ENCODE measurements at places on chromosomes 2 and 18.

- no peak for DNase-seq
Observed at GRCh38 chr2:64296140-64296480, 151.9 kb upstream of the PELI1 start.

DNA sequence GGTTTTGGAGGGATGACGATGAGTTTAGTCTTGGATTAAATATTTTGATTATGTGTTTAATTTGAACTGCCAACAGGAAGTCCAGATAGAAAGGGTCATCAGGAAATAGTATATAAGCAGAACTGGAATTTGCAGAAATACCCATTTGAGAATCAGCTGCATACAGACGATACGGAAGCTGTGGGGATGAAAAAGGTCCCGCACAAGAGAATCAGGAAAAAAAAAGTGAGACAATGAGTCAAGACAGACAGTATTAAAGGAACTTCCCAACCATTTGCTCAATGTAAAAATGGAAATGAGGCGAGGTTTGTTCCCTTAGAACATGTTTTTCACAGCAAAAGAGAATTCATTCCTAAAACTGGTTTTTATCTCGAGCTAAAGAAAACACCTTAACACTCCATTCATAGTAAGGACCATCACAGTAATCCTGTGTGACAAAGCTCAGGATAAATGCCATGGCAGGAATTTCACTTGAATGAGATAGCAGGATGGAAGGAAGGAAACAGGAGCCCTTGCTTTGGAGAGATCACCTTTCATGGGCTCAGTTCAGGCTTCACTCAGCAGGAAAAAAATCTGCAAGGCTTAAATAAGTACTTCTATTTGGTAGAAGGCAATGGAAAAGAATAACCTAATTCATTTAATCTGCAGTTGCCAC, 29.3 kb downstream of the BCL2 start:
- DNase-seq, result no peak

GRCh38 chr2:19731037-19731436, 170.7 kb downstream of the TTC32 start:
- no peak for DNase-seq

DNA sequence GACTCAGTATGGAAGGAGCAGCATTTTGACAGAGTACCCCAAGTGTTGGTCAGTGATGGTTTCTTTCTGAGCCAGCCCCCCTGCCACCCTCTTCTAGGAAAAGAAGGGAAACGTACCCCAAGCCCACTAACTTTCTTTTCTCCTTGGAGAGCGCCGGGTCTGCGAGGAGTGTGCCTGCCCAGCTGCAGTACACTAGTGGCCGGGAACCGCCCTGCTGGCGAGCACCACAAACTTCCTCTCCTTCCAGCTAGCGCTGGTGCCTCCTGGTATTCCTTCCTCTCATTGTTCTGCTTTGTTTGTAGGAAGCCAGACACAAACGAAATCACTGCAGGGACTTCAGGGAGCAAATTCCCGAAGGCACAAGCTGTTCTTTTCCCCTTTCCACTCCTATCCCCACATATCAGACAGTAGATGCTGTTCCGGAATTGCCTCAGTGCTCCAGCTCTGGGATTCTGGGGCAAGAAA, 1.8 kb downstream of the CCDC85A start:
- DNase-seq, result no peak

DNA sequence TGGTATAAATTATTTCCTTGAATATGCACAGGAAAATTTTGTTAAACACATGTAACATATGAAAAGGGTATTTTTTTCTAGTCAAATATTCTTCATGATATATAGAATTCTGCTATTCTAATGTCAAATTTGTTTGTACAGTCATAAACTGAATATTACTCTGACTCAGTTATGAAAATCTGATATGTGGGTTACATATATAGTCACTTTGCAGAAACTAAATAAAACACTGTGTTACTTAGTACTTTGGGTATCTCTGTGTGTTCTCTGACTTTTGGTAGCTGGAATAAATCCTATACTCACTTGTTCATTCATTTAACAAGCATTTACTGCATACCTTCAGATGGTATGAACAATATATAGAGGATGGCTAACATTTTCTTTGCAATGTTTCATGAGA, 159.4 kb downstream of the TTC27 start:
- no peak for DNase-seq

DNA sequence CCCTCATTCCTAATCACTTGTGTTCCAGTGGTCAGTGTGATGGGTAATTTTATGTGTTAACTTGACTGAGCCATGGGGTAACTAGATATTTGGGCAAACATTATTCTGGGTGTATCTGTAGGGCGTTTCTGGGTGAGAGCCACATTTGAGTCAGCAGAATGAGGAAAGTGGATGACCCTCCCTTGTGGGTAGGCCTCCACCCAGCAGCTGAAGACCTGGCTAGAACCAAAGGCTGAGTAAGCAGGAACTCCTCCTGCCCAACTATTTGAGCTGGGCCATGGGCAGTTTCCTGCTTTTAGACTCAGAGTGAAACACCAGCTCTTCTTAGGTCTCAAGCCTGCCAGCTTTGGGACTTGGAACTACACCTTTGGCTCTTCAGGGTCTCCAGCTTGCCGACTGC, 141.8 kb downstream of the ACKR3 start:
- no peak for DNase-seq

GRCh38 chr2:241833101-241833663, 24.2 kb downstream of the NEU4 start:
- no peak for DNase-seq

GRCh38 chr2:46335391-46336282, 38.4 kb downstream of the EPAS1 start:
- no peak for DNase-seq

- DNase-seq, result no peak
Observed at GRCh38 chr2:60973705-60974104, 43.8 kb upstream of the PEX13 start.

GRCh38 chr18:61579581-61579980, 246.4 kb downstream of the CDH20 start:
- no peak for DNase-seq

GRCh38 chr2:100291152-100291970, 30.9 kb downstream of the LONRF2 start:
- peak; percentile 90 for DNase-seq

- DNase-seq, result no peak
Observed at GRCh38 chr2:219362524-219363164, 25.1 kb downstream of the DNPEP start.

- DNase-seq, result no peak
Observed at GRCh38 chr2:151347906-151348305, 9.5 kb upstream of the TNFAIP6 start.

- no peak for DNase-seq
Observed at GRCh38 chr2:233972941-233973575, 55.9 kb downstream of the TRPM8 start.

DNA sequence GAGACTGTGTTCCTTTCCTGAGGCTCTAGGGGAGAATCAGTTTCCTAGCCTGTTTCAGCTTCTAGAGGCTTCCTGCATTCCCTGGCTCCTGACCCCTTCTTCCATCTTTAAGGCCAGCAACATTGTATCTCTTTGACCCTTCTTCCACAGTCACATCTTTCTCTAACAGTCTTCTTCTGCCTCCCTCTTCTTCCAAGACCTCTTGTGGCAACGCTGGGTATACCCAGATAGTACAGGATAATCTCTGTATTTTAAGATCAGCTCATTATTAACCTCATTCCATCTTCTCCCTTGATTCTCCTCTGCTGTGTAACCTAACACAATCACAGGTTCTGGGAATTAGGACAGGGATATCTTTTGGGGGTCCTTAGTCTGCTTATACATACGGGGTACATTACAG, 8.9 kb upstream of the MYL12A start:
- DNase-seq, result no peak

GRCh38 chr2:127080938-127081755, 25.8 kb downstream of the BIN1 start:
- peak; percentile 85 for DNase-seq

DNA sequence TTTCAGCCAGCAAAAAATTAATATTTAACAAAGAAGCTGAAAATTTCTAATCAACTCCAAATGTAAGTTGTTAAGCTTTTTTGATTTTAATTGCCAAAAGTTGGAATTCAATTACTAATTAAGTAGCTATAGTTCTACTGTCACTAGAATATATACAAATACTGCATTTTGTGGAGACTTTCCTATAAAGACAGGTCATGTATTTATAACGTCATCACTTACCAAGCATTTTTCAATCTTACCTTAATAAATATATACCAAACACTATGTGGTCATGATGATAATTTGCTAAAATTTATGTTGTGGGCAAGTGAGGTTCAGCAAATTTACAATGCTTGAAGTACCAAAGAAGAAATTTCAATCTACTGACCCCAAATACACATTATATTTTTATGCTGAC, 24.2 kb upstream of the TMEFF2 start:
- DNase-seq, result no peak

Measured in activated CD4-positive, alpha-beta T cell treated with anti-CD3 and anti-CD28 coated beads, Interleukin-2, amount 10 ng/mL, durations not matched to agents 24 days and 14 days (primary cell).